ENCODE measurements at places on chromosomes 11 and 22.

DNA sequence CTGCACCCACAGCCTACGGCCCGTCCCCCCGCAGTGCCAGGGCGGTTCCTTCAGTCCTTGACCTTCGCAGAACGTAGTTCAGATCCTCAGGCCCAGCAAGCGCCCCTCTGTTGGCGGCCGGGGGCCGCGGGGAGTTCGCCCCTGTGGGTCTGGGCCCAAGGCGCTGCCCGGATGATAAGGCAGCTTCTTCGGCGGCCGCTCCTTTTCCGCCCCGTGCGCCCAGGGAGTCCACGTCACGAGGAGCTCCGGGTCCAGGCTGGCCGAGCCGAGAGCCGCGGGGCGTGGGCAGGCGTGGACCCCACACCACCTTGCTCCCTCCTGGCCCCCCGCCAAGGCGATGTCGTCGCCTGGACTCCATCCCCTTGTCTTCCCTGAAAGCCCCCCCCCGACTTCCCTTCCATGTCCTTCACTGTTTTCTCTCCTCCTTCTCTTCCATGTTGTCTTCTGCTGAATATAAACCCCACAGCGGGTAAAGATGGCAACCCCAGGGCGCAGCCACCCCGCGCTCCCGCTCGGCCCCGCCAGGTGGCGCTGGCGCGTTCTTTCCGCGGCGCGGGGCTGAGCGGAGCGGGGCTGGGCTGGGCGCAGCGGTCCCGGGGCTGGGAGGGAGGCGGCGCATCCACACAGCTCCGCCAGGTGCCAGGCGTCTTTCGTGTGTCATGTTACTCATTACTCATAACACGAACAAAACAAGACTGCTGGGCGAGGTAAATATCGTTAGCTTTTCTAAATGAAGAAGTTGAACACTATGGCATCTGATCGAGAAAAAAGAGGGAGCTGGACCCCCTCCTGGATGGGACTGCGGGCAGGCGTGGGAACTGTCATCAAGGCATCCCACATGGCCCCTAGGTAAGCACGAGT lies 321.0 kb downstream of the NTM start:
- DNase-seq = no peak

DNA sequence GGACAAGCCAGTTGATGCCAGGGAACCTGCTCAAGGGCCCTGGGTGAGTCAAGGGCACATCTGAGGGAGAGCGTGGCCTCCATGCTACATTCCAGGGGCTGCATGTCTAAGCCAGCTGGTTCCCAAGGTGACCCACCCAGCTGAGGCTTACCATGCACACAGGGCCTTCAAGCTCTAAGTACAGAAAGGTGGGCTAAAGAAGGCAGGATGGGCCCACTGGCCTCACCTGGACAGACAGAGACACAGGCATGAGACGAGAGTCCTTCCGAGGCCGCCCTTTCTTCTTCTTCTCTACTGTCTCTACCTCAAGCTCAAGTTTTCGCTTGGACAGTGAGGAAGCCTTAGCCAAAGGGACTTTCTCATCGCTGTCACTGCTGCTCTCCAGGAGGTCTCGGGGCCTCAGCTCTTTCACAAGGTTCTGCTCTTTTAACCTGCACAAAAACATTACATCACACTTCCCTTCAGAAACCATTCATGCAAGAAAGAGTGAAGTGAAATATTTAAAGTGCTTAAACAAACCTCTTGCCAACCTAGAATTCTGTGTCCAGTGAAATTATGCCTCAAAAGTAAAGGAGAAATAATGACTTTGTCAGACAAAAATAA lies 69.9 kb downstream of the HIRA start:
- DNase-seq = no peak

GRCh38 chr11:64306876-64307622 lies 1.7 kb downstream of the ESRRA start:
- DNase-seq = no peak

DNA sequence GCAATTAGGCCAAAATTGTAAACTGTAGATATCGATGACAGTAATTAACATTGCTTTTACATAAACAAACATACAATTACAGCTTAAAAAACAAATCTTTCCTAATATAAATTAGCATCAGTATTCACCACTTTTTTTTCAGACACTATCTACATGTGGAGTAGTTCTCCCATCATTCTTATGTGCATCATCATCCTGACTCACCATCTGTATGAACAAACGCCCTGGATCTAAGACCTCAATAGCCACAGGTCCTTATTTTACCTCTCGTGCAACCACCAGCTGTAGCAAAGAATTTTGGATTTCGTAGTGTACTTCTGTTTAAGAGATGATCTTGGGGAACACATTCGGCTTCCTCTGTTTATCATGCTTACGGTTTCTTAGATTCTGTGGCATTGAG lies 551.9 kb upstream of the KIRREL3 start:
- DNase-seq = no peak

DNA sequence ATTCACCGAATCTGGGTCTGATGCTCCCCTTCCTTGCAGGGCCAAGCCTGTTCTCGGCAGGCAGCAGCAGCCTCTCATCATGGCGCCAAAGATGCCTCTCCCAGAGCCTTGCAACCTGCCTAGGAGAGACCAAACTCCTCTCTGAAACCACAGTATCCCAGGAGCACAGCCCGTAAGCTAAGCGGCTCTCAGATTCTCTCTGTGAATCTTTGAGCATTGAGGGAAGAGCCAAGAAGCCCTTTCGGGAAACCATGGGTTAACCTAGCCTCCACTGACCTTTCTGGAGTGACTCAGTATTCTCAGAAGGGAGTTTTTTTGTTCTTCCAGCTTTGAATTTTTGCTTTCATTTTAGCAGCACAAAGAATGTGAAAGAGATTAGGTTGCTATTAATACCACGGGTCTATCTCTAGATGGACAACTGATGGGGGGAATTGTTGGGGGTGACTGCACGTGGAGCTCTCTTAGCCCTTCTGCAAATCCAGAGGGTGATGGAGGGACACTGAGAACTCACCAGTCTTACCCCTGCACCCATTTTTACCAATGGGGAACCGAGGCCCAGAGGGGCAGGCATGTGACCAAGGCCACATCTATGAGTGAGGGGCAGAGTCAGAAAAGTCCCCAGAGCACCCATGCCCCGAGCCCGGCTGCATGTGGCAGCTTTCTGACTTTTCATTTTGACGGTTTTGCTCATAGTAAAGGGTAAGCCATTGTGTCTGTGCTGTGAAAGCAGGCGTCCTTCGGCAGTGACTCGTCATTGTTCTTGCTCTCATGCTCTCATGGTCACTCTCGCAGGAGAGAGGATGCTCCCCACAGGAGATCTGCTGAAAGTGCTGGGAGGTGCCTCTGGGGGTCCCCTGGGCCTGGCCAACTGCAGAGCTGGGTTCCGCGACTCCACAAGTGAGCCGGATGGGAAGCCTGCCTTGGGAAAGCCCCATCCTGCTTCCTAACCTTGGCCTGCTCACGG lies 36.0 kb downstream of the IRAG1 start:
- DNase-seq = no peak

GRCh38 chr11:73233692-73234470 lies 15.8 kb downstream of the P2RY2 start:
- DNase-seq = no peak

DNA sequence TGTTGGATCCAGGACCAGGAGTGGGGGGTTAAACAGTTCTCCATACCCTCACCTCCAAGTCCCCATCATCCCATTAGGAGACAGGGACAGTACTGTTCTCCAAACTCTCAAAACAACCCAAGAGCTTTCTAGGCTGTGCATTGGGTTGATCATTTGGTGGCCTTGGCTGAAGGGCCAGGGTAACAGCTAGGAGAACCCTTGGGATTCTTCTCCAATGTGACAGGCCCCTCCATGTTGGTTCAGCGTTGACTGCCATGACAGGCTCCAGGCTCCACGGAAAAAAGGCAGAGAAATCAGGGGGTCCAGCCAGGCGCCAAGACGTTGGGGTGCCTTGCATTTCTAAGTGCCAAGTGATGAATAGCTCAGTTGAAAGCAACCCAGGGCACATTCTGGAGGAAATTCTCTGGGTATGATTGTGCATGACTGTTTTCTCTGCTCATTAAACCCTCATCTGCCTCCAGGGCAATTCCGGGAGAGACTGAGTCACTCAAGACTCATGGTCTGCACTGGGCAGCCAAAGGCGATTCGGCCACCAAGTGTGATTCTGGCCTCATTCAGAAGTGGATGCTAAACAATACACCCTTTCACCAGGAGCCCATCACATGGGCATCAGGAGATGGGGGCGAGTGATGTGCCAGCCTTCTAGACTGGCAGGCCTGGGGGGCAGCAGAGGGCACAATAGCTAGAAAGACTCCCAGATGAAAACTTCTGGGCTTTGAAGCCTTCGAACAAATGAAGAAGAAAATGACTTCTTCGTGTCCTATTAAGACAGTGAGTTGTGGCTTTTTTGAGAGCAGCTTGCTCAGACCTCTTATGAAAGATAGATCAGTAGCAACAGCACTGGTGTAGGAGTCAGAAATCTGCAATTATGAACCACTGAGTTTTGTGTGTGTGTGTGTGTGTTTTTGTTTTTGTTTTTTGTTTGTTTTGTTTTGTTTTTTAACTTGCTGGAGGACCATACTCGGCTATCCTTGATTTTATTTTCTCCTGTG lies 27.7 kb downstream of the CD44 start:
- peak; percentile 94 for DNase-seq

DNA sequence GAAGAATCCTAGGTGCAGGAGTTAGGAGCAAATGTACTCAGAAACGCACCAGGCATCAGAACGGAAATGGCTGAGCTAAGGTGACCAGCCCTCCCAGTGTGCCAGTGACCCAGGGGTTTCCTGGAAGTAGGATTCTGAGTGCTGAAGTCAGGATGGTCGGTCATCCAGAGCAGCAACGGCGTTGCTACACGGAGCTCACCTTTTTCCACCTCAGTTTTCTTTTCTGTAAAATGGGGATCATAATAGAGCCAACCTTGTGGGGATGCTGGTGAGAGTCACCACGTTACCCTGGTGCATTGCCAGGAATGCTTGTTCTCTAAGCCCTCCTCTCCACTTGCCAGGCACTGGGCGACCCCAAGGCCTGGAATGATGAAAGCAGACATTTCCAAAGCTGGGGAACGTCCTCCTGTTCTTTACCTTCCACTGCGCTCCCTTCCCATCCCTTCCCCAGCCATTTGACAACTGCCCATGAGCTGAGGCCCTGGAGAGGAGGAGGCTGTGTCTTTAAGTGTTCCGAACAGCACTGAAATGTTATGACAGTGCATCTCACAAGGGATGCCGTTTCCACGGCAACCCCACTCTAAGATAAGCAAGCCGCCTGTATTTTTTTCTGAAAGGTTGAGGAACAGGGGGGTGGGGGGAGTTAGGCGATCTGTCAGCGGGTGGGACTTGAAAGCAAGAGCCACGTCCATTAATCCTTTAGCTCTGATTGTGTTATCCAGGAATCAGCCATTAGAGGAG lies 66.8 kb downstream of the TSPAN18 start:
- no peak for DNase-seq

- no peak for DNase-seq
These were observed 24.0 kb upstream of the SC5D start for GRCh38 chr11:121268581-121268980.

DNA sequence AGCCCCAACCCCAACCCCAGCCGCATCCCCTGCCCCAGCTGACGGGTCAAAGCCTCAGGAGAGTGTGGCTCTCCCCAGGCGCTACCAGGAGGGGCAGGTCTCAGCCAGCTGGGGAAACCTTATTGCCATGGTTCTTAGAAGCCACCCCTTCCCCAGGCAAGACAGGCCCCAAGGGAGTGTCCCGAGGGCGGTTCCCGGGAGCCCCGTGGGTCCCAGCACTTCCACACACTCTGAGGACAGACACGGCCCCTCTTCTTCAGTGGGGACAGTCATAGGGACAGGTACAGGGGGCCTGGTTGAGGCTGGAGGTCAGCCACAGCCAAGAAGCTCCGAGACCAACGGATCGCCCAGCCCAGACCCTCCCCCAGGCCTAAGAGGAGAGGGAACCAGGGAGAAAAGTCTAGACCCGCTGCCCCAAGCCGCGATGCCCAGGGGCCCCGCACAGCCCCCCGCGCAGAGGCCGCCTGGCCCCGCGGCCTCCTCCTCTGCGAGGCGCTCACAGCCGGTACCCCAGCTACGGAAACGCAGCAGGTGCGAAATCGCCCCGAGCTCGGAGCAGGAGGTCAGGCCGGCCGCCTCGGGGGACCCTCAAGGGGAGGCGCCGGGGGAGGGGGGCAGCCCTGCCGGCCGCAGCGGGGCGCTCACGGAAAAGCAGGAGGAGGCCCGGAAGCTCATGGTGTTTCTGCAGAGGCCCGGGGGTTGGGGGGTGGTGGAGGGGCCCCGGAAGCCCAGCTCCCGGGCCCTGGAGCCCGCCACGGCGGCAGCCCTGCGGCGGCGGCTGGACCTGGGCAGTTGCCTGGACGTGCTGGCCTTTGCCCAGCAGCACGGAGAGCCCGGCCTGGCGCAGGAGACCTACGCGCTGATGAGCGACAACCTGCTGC lies 2.6 kb downstream of the KLHDC7B start:
- DNase-seq = no peak

- no peak for DNase-seq
These were observed 92.3 kb upstream of the FGF3 start for GRCh38 chr11:69911310-69912160.

DNA sequence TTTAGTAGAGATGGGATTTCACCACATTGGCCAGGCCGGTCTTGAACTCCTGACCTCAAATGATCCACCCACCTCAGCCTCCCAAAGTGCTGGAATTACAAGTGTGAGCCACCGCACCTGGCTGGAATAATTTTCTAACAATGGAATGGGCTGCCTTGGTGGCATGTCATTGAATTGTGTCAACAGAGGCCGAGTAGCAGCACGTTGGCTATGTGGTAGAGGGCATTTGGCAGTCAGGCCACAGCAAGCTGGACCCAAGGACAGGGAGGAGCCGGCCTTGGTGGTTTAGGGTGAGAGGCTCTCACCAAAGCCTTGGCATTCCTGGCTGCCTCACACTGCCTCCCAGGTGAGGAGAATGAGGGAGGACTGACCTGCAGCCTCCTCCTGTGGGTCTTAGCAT lies 4.1 kb upstream of the NIPSNAP1 start:
- DNase-seq = no peak

- no peak for DNase-seq
These were observed 37.6 kb downstream of the ATXN10 start for GRCh38 chr22:45709060-45709739.

GRCh38 chr22:20469110-20469868 lies 26.3 kb downstream of the KLHL22 start:
- no peak for DNase-seq
